Activated naive CD4-positive, alpha-beta T cell (primary cell): ENCODE measurements at places on chromosomes 7 and 10.

DNA sequence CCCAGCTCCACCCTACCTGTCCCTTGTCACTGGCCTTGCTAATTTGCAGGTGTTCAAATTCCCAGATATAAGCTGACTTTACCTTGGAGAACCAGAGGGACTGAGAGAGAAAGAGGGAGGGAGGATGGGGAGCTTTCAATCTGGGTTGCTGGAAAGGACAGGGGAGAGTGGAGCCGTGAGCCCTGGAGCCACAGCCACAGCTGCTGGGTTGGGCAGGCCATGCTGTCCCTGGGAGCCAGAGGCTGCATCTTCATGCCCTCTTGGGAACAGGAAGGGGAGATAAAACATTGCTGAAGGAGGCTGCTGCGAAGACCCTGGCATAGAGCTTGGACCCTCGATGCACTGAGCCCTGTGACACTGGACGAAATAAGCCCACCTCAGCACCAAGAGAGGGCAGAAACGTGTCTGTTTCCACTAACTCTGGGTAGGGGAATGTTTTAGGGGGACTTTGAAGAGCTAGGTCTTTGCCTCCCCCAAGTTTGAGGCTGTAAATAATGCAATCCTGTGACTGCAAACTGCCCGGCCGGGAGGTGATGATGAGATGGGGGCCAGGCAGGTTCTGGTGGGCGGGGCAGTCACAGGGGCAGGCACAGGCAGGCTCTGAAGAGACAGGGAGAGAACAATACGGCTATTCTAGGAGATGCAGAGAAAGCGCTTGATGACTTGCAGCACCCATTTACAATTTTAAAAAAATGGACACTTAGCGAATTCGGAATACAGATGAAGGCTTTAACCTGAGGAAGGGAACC is 5.8 kb upstream of the JAKMIP3 start:
- no peak for DNase-seq

- DNase-seq, result no peak
Measured at GRCh38 chr7:30652132-30652531, 30.1 kb downstream of the CRHR2 start.

GRCh38 chr7:136555933-136556332 is 312.5 kb upstream of the CHRM2 start:
- DNase-seq, result no peak

DNA sequence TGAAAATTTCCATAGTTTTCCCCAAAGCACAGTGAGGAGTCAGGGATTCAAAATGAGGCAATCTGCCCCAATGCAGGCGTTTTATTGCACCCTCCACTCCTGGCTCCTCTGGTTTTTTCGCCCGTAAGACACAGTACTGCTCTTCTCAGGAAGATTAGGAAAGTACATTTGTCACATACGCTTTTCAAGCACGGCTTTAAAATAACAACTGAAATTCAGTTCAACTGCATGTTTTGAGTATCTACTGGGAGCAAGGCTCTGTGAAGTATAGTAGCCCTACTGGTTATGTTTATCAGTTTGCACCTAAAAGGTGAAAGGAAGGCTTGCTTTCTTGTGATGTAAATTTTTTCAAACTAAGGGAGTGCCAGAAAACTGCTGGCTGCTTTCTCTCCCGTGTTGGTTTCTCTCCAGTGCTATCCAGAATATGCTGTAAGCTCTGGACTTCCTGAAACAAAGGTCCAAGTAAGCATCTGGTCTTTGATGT is 1.9 kb upstream of the SGMS1 start:
- DNase-seq, result no peak

DNA sequence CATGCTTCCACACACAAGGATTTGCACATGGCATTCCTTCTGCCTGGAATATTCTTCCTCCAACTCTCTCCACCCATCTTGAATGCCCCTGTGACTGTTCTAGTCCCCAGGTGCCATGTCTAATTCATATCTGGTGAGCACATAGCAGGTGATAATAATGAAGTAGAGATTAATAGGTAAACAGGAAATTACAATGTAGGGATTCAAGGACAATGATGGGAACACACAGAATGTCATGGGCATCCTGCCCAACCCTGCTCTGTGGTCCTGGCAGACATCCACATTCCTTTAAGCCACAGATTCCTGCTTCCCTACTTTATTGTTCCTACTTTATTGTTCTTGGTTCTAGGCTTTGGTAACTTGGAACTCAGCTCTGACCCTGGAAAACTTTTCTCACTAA is 115.8 kb downstream of the THSD7A start:
- no peak for DNase-seq

- DNase-seq, result no peak
Measured at GRCh38 chr7:20786779-20787659, at the start of gene SP8. Gene SP8 (minus strand): TSS chr7:20786886. CDS start chr7:20786798, 88 bp downstream.

GRCh38 chr10:117441812-117442443 is 66.7 kb upstream of the PDZD8 start:
- DNase-seq, result no peak

DNA sequence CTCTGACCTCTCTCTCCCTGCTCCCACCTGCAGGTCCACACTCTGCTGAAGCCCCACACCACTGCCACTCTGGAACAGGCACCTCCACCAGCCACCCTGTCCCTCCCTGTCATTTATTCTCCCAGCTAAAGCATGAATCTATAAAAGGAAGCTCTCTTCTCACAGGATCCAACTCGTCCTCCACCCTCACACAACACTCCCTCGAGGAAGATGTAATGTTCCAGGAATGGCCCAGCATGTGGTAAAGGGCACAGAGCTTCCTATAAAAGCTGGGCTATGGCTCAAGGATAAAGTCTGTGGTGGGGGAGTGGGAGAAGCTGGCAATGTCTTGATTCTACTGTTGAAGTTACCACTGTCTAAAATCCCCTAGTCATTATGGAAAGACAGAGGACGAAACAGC is 67.4 kb downstream of the ERCC6 start:
- no peak for DNase-seq

- DNase-seq, result no peak
Measured at GRCh38 chr7:53446170-53446569, 410.7 kb downstream of the POM121L12 start.

GRCh38 chr7:114708646-114709045 is 213.2 kb upstream of the MDFIC start:
- no peak for DNase-seq

DNA sequence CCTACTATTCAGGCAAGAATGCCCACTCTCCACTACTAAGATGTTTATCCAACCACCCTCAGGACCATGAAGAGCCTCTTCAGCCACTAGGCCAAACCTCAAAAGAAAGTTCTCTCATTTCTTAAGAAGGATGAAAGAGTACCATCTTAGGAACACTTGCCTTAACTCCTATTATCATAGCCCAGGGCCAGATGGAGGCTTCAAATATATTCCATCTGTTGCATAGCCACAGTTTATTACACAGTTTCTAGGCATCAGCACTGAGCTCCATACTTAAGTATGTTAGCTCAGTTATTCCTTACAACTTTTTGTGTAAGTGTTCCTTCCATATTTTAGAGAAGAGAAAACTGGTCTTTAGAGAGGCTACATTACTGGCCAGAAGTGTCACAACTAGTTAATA is 37.4 kb upstream of the YAE1 start:
- DNase-seq, result no peak

GRCh38 chr10:52318822-52319464 is 4.9 kb downstream of the DKK1 start:
- DNase-seq, result no peak

GRCh38 chr10:128468462-128468861 is 342.2 kb upstream of the MKI67 start:
- DNase-seq, result no peak

DNA sequence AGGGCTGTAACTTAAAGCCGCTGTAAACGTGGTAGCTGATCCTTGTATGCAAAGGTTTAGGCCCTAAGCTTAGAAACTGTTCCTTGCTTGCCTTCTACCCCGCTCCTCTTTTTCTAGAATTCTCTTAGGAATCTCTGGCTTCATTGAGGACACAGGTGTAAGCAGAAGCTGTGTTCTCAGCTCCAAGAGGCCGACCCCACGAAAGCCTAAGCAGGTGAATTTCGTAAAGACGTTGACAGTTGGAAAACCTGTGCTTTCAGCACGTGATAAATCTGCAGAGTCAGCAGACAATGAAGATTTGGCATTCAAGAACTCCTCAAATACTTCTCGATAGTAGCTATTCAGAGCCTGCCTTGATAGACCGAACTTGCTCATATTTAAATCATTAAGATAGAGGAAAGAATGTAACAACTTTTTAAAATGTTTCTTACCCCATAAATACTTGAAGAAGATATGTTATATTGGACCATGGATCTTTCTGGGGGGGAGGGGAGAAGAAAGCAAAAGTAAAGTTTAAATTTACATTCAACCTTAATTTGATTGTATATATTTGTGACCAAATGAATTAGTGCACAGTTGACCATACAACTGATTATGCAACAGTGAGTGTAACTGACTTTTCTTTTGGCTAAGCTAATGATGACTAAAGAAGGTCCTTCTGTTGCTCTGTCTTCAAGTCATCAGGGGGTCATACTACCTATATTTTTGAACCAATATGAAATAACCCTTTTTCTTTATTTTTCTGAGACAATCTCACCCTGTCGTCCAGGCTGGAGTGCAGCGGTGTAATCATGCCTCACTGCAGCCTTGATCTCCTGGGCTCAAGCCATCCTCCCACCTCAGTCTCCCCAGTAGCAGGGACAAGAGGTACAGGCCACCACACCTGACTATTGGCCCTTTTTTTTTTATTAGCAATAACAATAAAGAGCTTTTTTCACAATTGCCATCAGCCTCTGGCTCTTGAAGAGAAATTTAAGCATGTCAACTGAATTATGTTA is 1.2 kb upstream of the GDI2 start:
- no peak for DNase-seq

GRCh38 chr10:124293616-124294449 is 124.9 kb downstream of the OAT start:
- no peak for DNase-seq

- DNase-seq, result no peak
Measured at GRCh38 chr10:120453886-120454285, 3.1 kb upstream of the PLPP4 start.

DNA sequence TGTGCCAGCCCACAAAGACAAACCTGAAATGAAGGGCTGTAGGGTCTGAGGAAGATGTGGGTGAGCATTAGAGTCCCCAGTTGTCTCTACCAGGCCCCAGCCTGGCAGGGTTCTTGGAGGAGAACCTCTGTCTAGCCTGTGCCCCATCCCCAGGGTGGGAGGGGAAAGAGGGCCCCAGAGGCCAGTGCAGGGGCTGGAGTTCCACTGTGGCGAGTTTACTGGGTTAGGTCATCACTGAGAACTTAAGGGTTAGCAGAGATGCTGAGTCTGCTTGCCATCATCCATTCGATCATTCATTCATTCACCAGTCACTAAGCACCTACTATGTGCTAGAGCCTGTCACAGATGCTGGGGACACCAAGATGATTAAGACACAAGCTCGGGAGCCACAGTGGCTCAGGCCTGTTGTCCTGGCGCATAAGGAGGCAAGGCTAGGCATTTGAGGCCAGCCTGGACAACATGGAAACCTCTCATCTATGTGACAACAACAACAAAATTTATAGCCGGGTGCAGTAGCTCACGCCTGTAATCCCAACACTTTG is 2.6 kb downstream of the ANKRD2 start:
- DNase-seq, result no peak

DNA sequence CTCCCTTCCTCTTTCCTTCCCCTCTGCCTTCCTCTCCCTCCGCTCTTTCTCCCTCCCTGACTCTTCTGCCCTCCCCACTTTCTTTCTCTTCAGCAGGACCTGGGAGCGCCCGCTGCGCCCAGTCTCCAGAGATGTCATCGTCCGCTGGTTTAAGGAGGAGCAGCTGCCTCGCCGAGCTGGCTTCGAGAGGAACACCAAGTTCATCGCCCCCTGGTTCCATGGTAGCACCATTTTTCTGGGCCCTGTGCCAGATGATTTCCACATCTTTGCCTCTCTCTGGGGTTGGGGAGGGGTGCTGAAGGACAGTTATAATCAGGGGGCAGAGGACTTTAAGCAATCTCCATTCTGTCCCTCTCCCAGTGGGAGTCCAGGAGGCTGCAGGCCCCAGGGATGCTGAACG is 71.6 kb downstream of the SH2D4B start:
- no peak for DNase-seq

DNA sequence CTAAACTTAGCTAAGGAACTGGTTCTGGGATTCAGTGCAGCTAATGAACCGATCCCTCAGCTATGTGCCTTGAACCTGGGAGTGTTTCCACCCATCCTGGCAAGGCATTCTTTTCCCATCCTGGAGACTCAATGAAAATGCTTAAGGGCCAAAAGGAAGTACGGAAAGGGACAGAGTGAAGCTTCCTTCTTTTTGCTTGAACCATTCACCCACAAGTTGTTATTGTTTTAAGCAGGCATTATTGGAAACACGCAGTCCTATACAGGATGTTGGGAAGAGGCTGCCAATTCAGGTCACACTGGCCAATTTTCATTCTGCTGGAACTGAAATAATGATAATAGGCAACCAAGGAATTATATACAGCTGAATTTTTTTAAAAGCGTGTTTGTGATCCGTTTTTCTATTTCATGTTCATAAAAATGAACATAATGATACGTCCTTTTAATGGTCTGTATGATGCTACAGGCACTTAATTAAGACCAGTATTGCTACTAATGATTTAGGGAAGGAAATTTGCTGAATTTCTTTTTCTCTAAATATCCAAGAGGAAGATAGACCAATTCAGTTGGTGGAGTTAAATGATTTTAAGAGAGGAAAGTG is 57.8 kb upstream of the FZD1 start:
- no peak for DNase-seq

- no peak for DNase-seq
Measured at GRCh38 chr7:146411975-146412374, 295.4 kb downstream of the CNTNAP2 start.

DNA sequence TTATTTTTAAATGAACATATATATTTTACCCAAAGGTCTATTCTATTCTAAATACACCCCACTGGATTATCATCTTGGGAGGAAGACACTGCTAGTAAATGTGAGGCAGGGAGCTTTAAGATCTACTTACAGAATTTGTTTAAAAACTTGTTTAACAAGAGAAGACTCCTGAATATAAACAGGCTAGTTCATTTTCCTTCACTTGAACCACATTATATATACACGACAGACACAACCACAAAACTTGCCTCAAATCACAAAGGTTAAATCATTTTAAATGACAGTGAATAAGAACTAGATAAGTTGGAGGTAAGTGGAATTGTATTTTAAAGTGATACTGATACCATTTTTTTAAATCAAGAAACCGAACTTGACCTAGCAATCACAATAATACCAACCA is 109.2 kb downstream of the ATE1 start:
- DNase-seq, result no peak

- DNase-seq, result no peak
Measured at GRCh38 chr10:20041931-20042330, 225.7 kb downstream of the PLXDC2 start.

- no peak for DNase-seq
Measured at GRCh38 chr10:24439935-24440334, 231.0 kb downstream of the KIAA1217 start.
